SJSA1 (cell line): ENCODE measurements at places on chromosomes 12 and 14. TPM values are rescaled to one million over a fixed set of nuclear protein-coding genes. Genes with fewer than 3 reads are reported as not detected.
A peak's percentile ranks its signal among the peaks of the same experiment; 100 is the strongest.

- no peak for DNase-seq
Measured at GRCh38 chr12:87332987-87333726, 696.0 kb downstream of the C12orf50 start.

DNA sequence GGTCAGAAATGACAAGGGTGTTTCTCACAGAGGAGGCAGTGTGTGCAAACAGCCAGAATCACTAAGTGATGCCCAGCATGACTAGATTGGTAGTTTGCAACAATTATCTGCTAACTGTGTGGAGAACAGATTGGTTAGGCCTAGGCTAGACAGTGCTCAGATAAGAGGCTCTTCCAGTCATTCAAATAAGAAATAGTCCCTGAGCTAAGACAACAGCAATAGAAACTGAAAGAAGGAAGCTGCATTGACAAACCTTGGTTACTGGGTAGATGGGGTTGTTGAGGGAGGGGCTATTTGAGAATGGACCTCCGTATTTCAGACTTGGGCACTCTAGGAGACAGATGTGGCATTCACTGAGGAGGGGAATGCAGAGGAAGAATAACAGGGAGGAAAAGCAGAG is 255.0 kb upstream of the NPAS3 start:
- DNase-seq, result no peak

DNA sequence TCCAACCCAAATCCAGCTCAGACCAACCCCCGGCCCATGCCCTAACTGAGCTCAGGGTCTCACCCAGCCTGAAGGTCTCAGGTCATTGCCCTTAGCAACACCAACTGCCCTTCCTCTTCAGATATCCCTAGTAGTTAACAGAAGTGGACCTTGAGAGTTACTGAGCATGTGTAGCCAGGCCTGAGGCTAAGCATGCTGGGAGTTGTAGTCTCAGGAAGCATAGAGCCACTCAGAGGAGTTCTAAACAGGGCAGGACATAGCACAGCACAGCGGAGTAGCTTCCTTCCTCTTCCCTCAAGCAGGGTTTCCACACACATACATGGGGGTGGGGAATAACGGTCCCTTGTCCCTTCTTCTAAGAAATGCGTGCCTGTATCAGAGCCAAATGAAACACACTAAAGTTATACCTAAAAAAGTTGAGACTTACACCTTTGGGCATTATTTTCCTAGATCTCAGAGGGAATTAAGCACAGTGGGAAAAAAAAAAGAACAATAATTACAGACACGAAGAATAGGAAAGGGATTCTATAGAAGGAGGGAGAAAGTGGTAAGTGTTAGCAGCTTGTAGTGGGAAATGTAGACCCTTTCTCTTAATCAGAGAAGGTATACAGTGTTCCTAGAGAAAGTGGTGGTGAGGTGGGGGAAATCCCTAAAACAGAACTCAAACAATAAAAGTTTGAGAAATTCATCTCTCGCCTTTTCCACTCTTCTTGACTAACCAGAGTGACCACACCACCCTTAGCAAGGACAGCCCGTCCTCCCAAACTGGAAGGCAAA is 4.4 kb downstream of the KMT2D start:
- no peak for DNase-seq

- DNase-seq, result no peak
Measured at GRCh38 chr14:23447361-23448350, 12.2 kb upstream of the MYH7 start.

GRCh38 chr14:86961106-86961716 is 1031.8 kb downstream of the GALC start:
- DNase-seq, result no peak

DNA sequence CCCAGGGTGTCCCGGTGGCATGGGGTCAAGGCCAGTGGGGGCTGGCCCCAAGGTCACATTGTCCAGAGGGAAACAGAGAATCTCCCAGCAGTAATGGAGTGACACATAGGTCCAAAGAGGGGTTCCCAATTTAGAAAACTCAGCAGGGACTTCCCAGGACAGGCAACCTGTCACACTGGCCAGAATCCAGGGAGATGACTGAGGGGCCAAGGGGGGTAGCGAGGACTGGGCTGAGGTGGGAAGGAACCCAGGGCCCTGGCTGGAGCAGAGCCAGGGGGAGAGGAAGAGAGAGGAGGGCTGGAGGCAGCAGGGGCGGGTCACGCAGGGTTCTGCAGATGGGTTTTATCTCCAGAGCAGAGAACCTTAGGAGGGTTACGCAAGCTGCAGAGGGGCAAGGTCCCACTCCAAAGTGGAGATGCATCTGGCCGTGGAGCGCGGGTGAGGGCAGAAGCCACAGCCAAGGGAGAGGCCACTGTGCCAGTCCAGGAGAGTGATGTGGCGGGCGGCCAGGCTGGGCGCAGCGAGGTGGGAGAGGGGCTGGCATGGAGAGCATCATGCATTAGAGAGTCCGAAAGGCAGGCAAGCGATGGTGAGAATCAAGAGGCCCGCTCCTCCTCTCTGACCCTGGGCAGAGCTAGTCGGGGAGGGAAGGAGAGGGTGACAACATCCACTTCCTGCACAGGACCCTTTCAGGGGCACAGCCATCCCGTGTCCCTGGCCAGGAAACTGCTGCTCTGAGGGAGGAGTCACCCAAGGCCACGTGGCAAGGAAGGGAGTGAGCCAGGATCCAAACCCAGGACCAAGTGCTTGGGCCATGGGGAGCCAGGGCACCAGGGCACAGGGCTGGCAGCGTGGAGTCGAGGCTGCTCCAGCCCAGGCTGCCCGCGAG is 29.0 kb downstream of the NCOR2 start:
- DNase-seq, result no peak

DNA sequence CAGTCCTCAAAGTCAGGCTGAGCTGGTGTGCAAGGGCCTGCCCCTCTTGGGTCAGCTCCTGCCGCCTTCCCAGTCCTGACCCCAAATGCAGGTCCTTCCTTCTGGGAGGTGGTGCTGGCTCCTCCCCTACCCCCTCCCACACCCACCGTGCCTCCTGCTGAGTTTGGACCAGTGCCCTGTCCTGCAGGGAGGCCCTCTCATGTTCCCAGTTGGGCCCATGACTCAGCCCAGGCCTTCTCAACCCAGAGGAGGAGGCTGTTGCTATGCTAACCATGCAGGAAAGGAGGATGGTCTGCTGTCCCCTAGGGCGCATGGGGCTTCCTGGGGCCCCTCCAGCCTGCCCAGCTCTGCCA is 4.4 kb downstream of the ZBTB42 start:
- DNase-seq, result peak; percentile 73

- peak; percentile 16 for DNase-seq
Measured at GRCh38 chr12:9649532-9649940, 20.0 kb upstream of the CLEC2D start.

Gene EPS8
- 29.4 and 52.7 TPM in 2 replicates for total RNA-seq

Gene HCAR2
- not detected in 2 replicates for total RNA-seq

Gene CATSPERB
- total RNA-seq, result not detected in 2 replicates
